M059J (cell line): ENCODE measurements at places on chromosomes 6 and 20. TPM values are rescaled to one million over a fixed set of nuclear protein-coding genes. Genes with fewer than 3 reads are reported as not detected.

VWA7 gene
- total RNA-seq = 0.94 and 1.8 TPM in 2 replicates

SYNGAP1 gene
- total RNA-seq = 2.5 and 5.7 TPM in 2 replicates

PDYN gene
- total RNA-seq = not detected in 2 replicates

- DNase-seq = no peak
Observed at GRCh38 chr6:167116109-167116837, 6.6 kb upstream of the CCR6 start.

DNA sequence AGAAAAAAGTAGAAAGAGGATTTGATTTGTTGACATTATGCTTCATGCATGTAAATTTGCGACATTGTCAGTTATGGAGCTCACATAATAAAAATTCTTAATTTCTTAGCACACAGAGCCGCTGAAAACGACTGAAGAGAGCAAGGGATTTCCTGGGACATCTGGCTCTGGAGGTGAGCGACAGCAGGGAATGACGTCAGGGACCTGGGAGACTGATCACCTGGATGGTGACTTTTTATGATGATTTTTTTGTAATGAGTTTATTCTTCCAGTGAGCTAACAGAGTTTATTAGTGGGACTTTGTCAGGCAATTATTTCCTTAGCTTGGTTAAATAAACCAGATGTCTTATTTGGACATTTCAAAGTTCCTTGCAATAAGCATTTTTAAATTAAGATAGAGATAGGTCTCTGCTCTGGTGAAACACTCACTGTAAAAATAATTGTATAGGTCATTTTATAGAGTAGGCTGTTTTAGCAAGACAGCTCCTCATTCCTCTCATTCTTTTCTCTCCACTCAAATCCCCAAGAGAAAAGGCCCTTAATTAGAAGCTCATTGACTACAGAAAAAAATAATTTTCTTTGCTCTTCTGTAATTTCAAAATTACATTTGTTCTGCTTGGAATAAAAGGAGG is 19.4 kb downstream of the TMEM200A start:
- no peak for DNase-seq

RAET1L gene
- 0.42 TPM in 1 of 2 replicates, not detected in the other for total RNA-seq

DNA sequence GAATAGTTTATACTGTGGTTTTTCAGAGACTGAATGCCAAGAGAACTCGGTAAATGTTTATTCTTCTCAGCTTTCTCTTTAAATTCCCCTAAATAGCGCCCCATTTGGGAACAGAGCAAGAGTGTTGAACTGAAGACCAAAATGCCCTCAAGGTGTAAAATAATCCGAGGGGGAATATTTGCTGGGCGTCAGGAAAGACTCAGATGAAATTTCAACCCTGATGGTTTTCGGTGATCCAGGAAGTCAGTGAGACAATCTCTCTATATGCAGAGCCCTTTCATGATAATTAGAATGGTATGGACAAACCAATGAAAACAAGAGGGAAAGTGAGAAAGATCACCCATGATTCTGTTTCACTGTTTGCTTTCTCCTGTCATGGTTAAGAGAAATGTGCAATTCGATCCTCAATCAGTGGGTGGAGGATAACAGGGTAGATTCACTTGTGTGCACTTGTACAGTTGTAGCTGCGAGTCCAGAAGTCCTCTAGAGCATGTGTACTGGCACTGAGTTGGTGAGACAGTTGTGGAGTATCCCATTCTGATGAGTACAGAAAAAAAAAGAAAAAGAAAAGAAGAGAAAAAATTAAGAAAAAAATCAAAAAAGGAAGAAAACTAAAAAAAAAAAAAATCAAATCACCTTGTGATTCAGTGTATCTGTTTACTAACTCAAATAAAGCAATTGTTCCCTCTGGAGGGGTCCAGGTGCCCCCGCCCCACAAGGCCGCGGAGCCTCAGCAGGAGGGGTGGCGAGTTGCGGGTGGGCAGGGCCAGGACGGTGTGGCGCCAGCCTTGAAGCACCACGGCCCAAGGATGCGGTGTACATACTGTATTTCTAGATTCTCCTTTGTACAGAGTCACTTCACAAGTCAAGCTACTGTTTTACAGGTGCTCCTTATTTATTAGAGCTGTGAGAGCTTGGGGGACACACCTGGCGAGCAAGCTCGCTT is 164.9 kb downstream of the SCML4 start:
- DNase-seq = peak; percentile 89

DNA sequence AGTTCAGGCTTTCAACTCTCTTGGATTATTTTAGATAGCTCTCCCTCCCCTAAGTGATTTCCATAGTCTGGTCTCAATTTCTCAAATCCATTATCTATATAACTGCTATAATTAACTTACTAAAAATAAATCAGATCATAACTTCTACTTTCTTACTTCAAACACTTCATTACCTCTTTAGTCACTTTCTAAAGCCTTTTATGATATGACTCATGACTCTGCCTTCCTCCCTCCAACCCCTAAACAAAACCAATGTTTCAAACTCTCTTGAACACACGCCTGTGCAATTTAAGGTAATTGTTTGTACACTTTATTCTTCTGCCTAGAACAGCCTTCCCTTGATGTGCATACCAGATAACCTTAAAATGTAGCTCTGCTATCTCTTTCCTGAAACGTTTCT is 100.5 kb downstream of the LMBRD1 start:
- peak; percentile 36 for DNase-seq

DNA sequence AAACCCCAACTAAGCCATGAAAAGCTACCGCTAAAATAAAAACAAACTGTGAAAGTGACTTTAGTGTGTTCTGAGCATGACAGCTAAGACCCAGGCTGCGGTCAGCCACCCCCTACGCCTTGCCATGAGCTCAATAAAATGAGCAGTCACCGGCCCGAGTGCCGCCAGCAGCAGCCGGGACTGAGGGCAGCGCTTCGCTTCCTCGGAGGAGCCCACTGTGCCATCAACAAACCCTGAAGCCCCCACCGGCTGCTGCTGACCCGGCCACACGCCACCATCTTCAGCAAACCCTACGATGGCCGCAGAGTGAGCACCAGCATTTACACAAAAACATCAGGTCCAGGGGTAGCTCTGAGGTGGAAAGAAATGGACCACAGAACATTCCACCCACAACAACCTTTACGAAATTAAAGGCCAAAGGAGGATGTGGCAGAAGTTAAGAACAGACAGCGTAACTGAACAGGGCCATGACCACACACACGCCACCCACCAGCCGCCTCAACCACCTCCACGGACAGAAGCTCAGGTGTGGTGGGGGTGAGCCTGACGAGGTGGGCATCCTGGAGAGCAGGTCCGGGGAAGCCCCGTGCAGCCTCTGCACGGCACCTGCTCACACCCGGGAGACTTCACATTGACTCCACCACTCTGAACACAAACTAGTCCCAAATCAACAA is 67.0 kb downstream of the THBS2 start:
- no peak for DNase-seq

- no peak for DNase-seq
Observed at GRCh38 chr6:125534430-125535263, 214.8 kb upstream of the HEY2 start.

GRCh38 chr20:62367633-62368391 is 700 bp upstream of the LAMA5 start:
- DNase-seq = no peak

GRCh38 chr6:167674486-167674885 is 152.2 kb upstream of the AFDN start:
- no peak for DNase-seq

GRCh38 chr20:49868538-49868937 is 46.8 kb downstream of the SPATA2 start:
- DNase-seq = no peak

AARS2 gene
- 7.3 and 19.0 TPM in 2 replicates for total RNA-seq

DNA sequence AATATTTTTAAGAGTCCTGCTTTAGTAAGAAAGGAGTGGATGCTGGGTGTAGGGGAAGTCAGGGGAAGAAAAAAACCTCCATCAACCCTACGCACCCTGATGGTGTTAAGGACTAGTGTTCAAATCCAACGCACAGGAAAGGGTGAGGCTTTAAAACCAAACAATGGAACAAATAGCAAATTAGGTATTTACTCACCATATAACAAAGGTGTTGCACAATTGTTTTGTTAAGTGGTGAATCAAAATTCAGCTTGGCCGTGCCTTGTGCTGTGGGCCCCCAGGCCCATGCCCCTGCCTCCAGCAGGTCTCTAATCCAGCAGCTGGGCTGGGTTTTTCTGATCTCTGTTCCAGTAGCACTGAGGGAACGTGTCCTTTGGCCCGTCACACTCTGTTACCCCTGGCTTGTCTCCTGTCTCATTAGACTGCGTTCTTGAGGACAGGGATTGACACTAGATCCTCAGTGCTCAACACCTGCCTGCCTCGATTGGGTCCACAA is 11.8 kb downstream of the FAM83D start:
- DNase-seq = no peak

CST4 gene
- total RNA-seq = 1.1 TPM in 1 of 2 replicates, not detected in the other

DNA sequence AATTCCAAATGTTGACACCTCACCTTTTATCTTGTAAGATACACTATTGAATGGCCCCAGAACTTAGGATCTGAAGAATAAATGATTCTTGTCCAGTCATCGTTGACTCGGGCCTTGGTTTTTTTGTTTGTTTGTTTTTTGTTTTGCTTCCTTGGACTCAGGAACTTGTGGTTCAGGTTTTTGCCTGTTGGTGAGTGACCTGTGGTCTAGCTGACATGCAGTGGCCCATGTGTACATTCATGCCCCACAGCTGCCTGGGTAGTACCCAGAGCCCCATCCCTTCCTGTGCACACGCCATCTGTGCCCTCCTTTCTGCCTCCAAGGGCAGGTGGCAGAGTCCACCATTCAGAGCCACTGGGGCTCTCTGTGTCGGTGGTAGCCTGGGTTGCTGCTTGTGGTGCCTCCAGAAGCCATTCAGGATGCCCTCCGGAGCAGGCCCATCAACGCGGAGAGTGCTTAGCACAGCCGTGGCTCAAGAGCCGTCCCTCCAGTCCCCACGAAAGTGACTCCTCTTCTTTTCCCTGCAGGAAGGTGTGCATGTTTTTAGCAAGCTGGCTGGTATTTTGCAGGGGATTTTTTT is 85.9 kb downstream of the SYNJ2 start:
- DNase-seq = peak; percentile 84

SIM1 gene
- total RNA-seq = 6.0 and 7.8 TPM in 2 replicates

DNA sequence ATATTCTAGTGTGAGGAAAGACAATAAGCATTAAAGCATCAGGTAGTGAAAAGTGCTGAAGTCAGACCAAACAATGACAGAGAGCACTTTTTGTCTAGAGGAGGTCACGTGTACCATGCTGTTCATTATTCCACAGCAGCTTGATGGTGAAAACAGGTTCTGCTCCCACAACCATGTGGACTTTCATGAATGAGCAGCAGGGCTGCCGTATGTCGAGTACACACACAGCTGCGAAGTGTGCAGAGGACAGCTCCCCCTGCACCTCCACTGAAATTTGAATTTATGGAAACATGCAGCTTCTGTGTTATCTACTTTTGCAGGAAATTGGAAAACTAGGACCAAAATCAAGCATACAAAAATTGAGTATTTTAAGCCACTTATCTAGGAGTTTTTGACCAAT is 85.3 kb downstream of the MAP7 start:
- DNase-seq = no peak

DNA sequence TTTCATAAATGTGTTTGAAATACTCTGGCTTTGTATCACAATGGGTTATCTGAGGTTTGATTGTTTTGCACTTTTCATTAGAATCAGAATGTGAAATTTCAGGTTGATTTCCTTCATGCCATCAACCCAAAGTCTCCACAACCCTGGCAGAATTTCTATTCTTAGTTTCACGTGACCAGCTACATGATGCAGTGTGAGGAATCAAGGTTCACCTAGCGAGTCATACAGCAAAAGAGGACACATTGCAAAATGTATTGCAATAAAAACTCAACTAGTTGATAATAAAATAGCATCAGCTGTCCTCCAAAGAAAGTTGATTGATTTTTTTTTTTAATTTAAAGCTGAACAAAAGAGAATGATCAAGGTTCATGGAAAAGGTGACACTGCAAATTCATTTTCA is 2.2 kb downstream of the HAO1 start:
- DNase-seq = no peak

- DNase-seq = peak; percentile 71
Observed at GRCh38 chr20:3172933-3173609, at the start of gene LZTS3. TSS of gene LZTS3 (minus strand) at chr20:3173549. CDS start at chr20:3167163, 6,386 bp downstream.

- peak; percentile 94 for DNase-seq
Observed at GRCh38 chr20:38094373-38094891, 60.9 kb downstream of the RPRD1B start.

- no peak for DNase-seq
Observed at GRCh38 chr6:21098744-21099143, 494.8 kb upstream of the SOX4 start.
